ENCODE measurements at places on chromosomes 6 and 20.

DNA sequence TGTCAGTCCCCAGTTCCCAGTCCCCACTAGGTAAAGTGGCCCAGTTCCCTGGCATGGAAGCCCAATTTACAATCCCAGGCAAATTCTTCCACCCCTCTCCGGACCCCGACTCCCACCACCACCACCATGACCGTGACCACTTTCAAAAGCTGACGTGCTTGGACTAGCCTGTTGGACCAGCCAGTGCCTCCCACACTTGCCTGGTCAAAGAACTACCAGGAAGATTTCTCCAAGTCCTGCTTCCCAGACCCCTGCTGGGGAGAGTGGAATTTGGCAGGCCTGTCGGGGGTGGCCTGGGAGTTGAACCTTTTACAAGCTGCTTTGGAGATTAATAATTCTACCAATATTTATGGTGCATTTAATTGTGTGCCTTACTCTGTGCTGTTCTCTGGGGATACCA, 1.4 kb upstream of the PTPRT start:
- no peak for DNase-seq

DNA sequence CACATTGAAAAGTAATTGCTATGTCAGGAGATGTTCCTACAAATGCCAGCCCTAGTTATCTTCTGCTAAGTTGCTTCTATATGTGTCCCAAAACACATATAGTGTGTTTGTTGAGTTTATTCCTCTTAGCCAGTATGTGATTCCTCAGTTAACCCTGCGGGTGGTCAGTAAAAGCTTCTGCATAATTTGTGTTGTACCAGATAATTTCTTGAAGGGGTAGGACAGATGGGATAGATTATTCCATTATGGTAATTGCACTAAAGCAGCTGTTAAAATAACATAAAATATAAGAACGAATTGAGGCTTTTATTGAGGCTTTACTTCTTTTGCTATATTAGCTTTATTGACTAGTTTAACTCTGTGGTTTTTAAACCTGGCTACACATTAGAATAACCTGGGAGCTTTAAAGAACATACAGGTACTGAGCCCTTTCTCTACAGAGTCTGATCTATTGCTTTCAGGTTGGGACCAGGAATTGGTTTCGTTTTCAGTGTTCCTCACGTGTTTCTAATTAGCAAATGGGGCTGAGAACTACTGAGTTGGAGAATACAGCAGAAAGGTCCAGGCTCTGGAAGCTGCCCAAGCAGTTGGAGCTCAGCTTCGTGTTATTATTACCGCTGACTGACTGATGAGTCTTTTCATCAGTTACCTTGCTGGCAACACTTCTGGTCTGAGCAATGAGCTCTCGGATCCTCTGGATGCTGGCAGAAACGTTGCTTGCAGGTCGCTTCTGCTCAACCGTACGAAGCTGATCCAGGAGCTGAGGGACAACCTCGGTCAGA, 56.9 kb downstream of the FAM229B start:
- DNase-seq = no peak

DNA sequence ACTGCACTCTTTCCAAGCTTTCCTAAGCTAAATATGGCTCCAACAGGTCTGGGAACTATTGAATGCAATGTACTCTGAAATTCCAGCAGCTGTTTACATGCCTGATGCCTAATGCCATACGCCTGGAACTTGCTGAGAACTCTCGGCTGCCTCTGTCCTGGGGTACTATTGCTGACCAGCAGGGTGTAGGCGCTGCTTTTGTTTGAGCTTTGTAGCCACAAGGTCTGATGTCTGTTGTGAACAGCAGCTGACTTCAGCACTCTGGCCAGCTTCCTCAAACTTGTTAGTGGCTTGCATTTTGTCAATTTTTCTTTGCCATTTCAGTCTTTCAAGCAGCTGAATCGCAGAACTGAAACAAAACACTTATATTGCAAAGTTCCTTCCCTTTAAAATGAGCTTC, 26.7 kb downstream of the SAYSD1 start:
- DNase-seq = no peak

DNA sequence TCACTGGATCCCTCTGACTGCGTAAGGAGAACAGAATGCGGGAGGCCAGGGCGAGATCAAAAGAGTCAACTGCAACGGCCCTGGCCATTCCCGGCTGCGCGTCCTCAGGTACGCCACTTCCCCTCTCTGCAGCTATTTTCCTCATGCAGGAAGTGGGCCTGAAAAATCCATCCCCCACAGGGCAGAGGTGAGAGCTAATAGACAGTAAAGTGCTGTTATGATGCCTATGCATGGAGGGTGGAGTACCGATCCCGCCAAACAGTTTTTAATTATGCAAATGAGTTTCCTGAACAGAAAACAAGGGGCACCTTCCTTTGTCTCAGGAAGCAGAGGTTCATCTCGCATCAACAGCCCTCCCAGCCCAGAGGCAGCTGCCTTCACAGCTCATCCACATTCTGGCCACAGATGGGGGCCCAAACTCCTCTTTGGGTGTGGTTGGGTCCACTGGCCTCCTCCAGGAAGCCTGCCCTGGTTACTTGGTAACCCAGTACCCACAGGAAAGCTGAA, 9.3 kb downstream of the PREX1 start:
- no peak for DNase-seq

DNA sequence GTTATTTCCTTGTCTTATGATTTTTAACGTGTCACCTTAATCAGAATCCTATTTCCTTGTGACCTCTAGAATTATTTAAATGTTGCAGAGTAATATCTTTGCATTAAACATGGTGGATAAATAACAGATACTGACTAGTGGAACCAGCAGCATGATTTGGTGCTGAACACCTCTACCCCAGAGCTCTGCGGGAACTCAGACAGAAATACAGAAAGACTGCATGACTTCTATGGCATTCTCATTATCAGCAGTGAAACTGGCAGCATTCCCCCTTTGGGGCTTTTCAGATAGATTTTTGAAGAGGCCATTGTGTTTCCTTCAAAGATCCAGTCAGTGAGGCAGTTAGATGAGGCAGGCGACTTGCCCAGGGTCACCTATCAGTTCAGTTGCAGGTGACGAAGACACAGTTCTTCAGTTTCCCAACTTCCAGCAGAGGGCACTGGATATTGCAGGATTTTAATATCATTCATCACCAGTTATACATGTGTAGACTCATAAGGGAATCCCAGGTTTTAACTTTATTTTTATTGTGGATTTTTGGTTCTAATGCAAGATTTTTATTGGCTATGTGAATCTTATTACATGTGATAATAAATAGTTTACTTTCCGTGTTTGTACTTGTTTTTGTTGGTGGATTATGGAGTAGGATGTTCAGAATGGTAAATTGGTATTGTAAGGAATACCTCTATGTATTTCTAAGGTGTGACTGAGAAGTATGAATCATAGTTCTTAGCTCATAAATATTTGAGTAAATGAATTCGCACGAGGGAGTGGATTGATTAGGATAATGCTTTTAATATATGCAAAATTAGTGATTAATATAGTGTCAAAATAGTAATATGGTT, 81.3 kb downstream of the AFDN start:
- no peak for DNase-seq

DNA sequence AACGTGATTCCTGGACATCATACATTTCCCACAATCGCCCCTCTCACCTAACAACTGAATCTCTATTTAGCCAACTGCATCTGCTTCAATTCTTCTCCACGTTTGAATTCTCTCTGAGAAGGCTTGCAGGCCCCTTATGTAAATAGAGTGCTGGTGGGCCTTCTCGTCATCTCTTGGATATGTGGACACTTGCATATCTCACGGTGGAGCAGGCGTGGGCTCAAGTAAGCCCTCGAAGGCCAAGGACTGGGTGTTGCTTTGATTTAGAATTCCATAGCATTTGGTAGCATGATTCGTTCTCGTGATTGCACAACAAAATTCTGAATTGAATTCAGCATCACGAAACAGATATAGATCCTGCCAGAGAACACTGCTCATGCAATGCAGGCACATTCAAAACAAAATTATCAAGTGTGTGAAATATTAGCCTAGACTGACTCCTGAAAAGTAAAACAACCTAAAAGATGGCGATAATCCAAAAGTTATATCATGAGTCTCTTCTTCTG, 613.6 kb downstream of the TFAP2A start:
- no peak for DNase-seq

GRCh38 chr6:88442737-88443136, 276.6 kb upstream of the CNR1 start:
- no peak for DNase-seq

DNA sequence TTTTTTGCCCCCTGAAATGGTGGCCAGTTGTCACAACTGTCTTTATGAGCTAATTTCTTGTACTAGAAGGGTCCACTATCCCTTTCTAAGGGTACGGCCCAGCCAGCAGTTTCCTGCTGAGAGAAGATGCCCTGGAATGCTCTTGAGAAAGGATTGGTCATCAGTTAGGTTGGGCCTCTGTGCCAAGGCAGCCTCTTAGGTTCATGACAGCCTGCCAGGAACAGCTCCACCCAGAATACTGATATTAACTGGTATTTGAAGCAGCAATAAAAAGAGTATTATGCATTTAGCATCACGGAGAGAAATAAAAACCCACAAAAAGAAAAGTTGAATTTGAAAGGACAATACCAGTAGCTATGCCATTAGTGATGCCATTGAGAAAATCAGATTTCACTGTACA, 9.0 kb upstream of the HINT3 start:
- no peak for DNase-seq

- no peak for DNase-seq
Observed at GRCh38 chr6:74902089-74902488, 303.8 kb downstream of the COL12A1 start.

DNA sequence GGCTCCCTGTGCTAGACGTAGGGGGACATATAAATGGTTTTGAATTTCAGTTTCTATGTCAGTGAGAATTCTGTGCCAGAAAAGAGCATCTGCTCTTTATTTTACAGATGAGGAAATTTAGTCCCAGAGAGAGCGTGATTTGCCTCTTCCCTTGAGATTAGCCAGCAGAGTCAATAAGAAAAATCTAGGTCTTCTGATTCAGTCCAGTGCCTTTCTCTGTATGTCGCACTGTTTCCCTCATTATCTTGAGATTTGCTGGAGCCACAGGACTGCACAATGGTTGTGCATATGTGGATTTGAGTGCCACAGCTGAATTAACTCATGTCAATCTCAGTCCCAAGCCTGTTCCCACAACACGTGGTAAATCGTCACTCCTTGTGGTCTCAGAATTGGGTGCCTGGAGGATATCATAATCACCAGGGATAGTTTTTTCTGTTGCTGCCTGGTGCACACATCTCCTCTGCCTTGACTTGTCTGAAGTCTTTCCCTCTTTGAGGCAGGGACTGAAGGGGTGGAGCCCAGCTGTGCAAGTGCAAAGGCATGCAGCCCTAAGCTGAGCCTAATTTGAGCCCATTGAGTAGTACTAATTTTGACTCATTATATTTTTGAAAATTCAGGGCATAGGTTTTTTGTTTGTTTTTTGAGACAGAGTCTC, 276.7 kb downstream of the SOX4 start:
- DNase-seq = no peak

- no peak for DNase-seq
Observed at GRCh38 chr6:132568611-132569010, 1.5 kb upstream of the TAAR6 start.

- DNase-seq = no peak
Observed at GRCh38 chr6:57283911-57284455, 33.4 kb upstream of the PRIM2 start.

GRCh38 chr20:52465991-52466390, 274.4 kb upstream of the ZFP64 start:
- no peak for DNase-seq

- DNase-seq = peak; percentile 89
Observed at GRCh38 chr6:29627755-29628418, 5.1 kb downstream of the GABBR1 start.

DNA sequence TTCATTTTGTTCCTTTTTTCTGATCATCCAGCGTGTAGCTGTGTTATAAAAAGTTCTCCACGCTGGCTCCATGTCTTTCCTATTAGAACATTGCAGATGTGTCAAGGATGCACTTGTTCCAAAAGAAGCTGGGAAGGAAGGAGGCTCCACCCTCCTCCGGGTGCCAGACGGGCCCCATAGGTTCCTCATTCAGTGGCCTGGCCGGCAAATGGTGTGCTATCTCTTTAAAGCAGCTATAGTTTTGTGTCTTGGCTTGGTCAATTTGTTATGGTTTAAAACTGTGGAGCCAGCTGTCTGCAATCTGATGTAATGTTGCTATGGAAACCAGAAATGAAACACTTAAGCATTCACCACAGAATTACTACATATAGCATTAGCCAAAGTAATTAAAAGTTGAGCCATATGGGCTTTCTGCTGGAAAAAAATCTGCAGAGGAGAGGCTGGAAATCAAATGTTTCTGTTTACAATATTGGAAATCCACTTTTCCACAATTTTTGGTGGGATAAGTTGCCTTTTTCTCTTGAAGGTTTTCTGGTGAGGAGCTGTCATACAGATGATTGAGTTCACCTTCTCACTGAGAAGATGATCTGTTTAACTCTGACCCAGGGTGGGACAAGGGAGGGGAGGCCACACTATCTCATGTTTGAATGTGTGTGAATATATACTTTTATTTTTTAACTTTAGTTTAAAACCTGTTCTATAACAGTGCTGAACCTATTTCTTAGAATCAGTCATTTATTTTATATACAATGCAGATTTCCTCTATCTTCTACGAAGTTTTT, 167.4 kb downstream of the SASH1 start:
- DNase-seq = peak; percentile 94

DNA sequence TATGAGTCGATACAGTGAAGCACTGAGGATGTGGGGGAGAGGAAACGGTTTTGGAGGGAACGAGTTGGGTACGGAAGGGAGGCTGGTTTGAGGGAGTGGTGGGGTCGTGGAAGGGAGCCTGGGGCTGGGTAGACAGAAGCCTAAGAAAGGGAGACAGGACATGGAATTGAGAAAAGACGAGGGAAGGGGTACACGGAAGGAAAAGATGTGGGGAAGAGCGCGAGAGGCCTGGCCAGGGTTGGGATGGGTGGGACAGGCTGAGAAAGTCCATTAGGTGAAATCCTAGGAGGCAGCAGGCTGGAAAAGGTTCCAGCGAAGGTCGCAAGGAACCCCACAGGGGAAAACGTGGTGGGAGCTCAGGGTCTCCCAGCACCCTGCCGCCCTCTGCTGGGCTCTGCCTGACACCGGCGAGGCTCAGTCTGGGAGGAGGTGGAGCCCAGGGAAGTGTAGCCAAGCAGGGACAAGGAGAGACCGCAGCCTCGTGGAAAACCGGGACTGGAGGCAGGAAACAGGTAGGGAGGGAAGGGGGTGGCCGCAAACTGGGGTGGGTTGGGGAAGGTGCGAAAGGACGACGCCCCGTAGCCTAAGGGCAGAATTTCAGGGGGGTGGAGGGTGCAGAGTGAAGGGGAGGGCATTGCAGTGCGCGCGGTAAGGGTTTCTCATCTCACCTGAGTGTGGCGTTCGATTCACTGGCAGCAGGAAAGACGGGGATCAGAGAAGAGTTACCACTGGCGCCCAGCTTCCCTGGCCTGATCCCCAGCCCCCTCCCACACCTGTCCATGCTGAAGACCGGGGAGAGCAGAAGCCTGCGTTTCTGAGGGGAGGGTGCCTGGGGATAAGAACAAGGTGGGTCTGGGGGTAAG, 4.3 kb downstream of the GABBR1 start:
- DNase-seq = peak; percentile 80

GRCh38 chr6:18277237-18278006, 13.1 kb upstream of the DEK start:
- no peak for DNase-seq

GRCh38 chr20:40875116-40876085, 153.2 kb upstream of the TOP1 start:
- no peak for DNase-seq
